ENCODE measurements at places on chromosomes 12 and 14. TPM values are rescaled to one million over a fixed set of nuclear protein-coding genes. Genes with fewer than 3 reads are reported as not detected.

DNA sequence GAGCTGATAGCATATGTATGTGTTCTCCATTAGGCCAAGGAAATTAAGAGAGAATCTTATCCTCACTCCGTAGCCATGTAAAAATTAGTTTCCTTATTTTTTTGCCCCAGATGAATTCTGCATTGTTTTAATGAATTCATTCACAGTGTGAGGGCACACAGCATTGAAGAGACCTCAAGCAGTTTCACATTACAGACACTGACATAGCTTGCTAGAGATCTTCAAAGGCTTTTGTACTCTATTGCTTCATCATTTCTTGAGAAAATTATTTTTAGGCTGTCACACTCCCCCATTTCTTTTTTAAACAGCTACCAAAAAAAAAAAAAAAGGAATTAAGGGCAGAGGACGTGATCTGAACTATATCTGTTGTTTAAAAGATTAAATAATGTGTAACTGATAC lies 251.1 kb downstream of the BCAT1 start:
- H3K4me3 ChIP-seq = no peak overlapping the region
- no peak overlapping the region for H3K27ac ChIP-seq
- H3K4me1 ChIP-seq = no peaks in the 10 kb centered on the region
- H3K36me3 ChIP-seq = no peaks in the 10 kb centered on the region

SRGAP1 gene
- 0.07 TPM for total RNA-seq

DNA sequence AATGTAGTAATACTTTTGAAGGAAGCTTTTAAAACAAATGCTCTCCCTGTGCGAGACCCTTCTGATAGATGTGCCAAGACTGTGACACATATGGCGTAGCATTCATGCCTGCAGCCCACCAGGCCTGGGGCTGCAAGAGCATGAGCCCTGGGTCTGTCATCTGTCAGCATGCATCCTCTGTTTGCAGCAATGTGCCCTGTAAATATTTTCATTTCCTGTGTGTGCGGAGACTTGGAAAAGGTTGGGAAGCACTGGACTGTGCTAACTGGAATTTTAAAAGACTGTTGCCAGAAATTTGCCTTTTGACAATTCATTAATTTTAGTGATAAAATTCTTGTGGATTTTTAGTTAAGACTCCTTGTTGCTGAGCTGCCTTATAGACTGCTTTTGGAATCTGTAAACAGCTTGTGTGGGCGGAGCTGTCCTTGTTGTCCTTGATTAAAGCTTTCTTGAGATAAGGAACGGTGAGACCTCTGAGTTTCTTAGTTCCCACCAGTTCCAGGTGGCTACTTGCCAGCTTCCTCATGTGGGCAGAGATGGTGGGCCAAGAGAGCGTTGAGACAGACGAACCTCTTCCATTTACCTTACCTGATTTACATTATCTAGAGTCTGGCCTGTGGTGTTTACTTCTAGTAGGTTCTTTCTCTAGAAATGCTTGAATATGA lies 23.4 kb downstream of the MARK3 start:
- H3K4me3 ChIP-seq = no peak overlapping the region
- peaks cover 30% of the 10 kb centered on the region for H3K36me3 ChIP-seq
- no peak overlapping the region for H3K27ac ChIP-seq
- no peak for DNase-seq

DNA sequence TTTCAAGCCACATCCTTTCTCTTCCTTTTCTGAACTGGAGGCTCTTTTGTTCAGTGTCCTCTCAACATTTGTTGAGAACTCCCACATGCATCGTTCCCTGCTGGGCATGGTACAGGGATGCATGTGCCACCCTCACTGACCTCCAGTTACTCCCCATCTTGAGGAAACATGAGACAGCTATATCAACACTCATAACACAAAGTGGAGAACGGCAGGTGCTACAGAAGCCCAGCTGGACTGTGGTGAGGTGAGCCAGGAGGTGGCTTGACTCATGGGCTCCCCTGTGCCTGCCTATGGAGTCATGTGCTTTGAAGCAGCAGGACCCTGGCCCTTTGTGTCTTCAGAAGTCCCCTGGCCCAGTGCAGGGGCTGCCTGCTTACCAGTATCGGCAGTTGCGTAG lies 9.7 kb downstream of the MYH6 start:
- DNase-seq = no peak
- H3K4me3 ChIP-seq = no peak overlapping the region
- H3K27ac ChIP-seq = no peak overlapping the region
- H3K4me1 ChIP-seq = no peaks in the 10 kb centered on the region
- no peaks in the 10 kb centered on the region for H3K36me3 ChIP-seq
- H3K27me3 ChIP-seq = no peaks in the 10 kb centered on the region

OTOGL gene
- total RNA-seq = 0.16 TPM
